ENCODE measurements at places on chromosomes 2 and 18.

DNA sequence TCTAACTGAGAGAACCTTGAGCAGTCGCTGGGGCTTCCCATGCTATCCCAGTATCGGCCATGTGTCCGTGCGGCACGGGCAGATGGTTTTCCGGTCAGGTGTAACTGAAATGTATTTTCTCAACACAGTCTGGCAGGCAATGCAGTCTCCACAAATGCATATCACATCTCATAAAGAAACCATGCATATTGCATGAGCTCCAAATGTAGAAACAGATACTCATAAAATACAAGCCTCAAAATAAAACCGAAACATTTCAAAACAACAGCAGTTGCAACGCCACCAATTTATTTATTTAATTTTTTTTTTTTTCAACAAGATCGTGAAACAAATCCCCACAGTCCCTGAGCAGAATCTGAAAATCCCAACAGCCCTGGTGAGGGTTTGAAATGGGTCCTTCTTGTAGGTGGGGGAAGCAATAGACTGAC, 299.4 kb downstream of the LPIN1 start:
- DNase-seq, result no peak

DNA sequence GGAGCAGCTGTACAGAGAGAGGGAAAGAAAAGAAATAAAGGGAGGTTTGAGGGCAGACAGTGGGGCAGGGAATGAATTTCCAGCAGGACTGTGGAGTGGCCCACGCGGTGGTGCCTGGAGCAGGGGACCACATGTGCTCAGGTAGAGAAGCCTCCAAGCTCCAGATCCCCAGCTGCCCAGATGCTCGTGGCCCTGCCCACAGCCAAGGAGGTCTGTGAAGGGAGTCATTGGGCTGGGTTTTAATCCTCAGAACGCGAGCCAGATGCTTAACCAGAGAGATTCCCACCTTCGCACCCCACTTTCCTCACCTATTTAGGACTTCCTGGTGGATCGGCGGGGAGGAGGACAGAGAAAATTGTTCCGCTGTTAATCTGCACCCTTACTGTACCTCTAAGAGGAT, 369.4 kb downstream of the PARD3B start:
- DNase-seq, result no peak

DNA sequence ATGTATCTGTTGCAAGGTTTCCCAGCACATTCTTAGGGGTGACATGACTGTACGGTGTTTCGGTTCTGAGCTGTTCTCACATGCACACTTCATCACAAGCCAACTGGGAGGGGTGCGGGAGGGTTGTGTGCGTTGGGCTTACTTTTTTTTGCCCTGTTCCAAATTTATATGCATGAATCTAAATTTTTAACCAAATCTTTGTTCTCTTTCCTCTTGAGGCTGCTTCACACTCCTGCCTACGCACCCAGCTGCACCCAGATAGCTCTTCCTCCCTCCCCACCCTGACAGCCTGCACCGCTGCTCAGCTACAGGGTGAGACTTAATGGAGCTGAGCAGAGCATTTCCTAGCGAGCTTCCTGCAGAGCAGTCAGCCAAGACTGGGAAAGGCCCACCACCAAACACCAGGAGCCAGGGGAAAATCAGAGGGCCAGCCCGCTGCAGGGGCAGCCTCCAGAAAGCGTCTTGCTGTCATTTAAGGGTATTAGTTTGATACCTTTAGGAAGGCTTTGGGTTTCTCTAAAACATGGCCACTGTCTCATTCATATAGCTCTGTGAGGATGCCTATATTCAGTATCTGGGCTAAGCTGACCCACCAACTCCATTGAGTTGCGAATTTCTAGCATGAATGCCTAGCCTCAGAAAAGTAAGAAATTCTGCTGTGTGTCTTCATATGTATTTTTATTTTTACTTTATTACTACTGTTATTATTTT, 84.5 kb downstream of the POU3F3 start:
- no peak for DNase-seq

DNA sequence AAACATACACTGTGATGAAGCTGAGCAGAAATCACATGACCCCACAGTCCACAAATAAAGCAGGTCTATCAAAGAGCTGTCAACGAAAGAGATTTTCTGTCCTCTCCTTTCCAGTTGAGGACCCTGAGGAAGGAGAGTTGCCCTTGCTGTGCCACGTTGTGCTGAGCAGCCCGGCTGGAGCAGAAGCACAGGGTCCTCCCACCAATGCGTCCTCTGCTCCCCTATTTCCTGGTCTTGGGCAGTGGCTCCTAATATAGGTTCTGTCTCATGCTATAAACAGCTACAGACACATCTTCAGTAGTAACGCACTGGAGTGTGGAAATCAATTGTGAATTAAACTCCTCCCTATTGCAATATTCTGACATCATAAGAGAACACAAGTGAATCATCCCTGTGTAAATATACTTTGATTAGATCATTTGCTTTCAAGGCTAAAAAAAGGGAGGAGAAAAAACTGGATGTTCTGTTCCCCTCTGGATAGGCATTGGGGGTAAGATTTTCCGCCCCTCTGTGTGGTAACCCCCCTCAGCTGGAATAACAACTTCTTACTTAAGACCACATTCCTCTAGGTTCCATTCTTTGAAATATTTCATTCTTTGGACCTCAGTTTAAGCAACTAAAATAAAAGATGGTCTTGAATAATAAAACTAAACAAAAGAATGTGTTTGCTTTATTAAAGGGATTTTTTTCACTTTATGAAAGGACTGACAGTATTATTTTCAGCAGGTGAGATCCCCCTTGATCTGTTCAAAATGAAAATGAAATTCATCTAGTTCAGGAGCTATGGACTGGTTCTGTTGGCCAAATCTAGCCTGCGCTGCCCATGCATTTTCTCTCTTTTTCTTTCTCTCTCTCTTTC, 8.3 kb upstream of the RHOB start:
- DNase-seq, result peak; percentile 75

DNA sequence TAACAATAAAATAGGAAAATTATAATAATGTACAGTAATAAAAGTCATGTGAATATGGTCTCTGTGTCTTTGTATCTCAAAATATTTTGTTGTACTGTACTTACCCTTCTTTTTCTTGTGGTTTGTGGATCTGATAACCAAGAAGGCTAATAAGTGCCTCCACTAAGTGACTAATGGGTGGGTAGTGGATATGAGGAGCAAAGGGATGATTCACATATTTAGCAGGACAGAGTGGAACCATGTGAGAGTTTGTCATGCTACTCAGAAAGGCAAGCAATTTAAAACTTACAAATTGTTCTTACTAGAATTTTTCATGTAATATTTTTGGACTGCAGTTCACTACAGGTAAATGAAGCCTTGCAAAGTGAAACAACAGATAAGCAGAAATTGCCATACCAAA, 1241.2 kb upstream of the CDH2 start:
- no peak for DNase-seq

GRCh38 chr2:19029655-19030054, 328.8 kb downstream of the OSR1 start:
- no peak for DNase-seq

GRCh38 chr2:150517951-150518680, 30.6 kb upstream of the RND3 start:
- DNase-seq, result no peak

DNA sequence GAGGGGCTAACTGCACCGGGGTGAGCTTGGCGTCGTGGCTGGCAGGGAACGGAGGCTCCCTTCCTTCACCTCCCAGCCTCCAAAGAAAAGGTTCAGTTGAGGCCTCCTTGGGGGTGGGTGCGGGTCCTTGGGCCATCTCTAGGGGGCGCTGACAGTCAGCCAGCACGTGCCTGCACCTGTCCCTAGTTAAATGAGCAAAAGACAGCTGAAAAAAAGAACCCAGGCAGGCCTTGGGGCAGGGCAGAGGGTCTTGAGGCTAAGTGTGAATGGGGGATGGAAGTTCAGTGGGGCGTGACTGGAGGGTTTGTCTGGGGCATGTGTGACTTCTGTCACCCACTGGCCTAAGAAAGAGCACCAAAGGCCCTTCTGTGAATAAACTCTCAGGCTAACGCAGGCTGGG, 56.4 kb downstream of the ZFP36L2 start:
- DNase-seq, result no peak

- DNase-seq, result no peak
Measured at GRCh38 chr18:10235661-10235952, 218.8 kb upstream of the APCDD1 start.

DNA sequence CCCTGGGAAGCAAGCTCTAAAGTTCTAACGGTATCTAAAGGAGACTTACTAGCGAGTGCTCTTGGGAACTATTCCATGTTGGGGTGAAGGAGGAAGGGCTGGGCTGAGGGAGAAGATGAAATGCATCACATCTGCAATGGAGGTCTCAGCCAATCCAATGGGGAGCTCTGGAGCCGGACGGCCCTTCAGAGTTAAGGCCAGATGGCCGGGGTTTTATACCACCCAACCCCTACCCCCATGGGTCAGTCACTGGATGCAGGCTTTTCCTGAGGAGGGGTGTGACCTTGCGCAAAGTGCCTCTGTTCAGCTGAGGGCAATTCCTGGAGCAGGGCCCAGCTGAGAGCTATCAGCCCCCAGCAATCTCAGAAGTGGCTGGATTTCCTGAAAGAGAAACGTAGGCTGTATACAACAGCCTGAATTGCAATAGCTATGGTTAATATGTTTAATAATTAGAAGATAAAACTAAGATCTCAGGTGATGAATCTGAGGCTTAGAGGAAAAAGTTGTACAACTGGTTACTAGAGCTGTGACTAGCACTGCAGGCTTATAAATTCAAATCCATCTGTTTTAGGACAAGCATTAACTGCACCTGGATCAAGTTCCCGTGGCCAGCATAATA, 21.6 kb downstream of the EIPR1 start:
- DNase-seq, result no peak

GRCh38 chr2:45237128-45237527, 227.9 kb upstream of the SIX2 start:
- no peak for DNase-seq

- DNase-seq, result no peak
Measured at GRCh38 chr2:46375566-46376125, 78.4 kb downstream of the EPAS1 start.

Data from dermis microvascular lymphatic vessel endothelial cell (primary cell).